SK-N-DZ (cell line): ENCODE measurements at places on chromosomes 7 and 10.
A peak's percentile ranks its signal among the peaks of the same experiment; 100 is the strongest.

DNA sequence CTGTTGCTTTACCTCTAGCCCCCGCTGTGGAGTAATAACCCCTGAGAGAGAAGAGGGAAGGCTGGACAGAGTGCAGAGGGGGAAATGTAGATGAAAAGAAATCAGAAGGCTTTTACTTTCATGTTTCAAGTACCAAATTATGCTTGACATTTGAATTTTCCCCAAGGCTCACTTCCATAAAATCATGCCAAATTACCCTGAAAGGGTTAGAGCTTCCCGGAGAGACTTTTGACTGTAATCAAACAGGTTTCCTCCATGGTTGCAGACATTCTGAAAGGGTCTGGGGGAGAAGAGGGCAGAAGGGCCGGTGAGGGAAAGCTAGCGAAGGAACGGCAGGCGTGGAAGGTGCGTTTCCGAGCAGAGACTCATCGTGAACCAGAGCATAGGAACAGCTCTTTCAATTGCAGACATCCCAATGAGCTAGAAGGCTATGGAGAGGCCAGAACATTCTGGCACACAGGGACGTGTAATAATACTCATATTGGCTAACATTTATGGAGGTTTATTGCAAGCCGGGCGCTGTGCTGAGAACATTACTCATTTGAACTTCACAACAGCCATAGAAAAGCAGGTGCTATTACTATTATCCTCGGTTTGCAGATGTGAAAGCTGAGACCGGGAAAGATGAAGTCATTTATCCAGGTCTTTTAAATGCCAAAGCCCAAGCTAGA lies 620.8 kb upstream of the AUTS2 start:
- DNase-seq, result no peak

GRCh38 chr7:34991938-34992840 lies 45.1 kb downstream of the DPY19L1 start:
- no peak for DNase-seq

DNA sequence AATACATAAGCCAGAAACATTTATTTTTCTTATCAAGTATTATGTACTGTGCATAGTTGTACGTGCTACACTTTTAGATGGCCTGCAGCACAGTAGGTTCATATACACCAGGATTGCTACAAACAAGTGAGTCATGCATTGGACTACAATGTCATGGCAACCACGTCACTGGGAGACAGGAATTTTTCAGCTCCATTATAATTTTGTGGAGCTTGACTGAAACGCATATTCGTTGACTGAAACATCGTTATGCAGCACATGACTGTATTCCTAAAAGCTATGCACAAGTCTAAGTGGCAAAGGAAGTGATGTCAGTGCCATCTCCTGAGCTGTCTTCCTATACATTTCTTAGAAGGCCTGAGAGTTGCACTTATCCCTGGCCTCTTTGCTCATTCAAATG lies 871.8 kb downstream of the IPMK start:
- DNase-seq, result no peak

- DNase-seq, result no peak
These were observed 786.5 kb upstream of the C7orf33 start for GRCh38 chr7:147804032-147804431.

DNA sequence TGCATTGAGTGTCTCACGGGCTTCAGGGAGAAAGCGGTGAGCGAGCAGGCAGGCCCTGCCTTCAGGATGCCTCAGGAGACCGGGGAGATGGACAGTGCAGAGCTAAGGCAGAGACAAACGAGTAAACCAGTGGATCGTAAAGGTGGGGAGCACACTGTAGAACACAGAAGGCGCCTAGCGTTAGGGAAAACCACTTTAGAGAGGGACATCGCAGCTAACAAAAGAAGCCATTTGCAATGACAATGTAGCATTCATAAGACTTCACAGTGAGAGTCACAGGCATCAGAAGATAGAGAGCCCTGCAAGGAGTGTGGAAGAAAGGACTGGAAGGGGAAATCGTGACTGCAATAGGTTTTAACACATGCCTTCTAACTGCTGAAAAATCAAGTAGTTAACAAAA lies 54.9 kb upstream of the TMEM273 start:
- no peak for DNase-seq

DNA sequence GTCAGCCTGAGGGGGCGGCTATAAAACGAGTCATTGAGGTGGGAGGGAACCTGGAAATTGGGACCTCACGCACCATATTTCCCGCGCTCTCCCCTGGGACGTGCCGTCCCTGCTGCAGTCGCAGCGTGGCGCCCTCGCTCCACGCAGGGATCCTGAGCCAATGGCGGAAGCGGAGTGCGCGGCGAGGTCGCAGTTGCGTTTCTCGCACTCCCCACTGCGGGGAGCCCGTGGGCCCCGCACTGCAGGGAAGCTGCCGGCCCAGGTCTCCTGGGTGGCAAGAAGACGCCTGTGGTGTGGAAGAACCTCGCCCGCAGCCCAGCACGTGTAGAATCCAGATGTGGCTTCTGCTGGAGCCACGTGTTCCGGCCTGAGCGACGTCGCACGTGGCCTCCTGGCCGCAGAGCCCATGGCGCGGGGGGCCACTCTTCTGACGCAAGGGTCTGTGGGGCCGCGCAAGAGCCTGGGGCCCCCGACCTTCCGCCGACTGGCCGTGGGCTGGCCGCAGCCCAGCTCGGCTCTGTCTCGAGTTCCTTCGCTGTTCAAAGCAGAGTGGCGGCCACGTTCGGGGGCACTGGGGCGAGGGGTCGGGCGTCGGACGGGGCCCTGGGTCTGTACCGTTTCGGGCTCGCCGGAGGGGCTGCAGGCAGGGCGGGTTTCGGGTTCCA lies 26.4 kb downstream of the HIF1AN start:
- DNase-seq, result peak; percentile 76

DNA sequence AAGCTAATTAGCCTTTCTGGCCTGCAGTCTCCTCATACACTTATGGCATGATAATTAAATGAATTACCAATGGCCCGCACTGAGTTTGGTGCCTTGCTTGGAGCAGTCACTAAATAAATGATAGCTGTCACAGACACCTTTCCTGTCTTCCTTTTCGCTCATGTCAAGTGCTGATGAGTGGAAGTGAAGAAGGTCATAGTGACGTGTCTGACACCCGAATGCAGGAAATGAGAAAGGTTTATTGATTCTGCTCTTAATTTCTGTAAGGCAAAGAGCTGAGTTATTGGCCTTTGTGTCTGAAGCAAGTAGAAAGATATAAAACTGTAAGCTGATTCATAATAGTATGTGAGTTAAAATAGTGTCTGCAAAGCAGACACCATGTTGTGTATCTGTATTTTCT lies 13.2 kb upstream of the ESYT2 start:
- DNase-seq, result no peak

DNA sequence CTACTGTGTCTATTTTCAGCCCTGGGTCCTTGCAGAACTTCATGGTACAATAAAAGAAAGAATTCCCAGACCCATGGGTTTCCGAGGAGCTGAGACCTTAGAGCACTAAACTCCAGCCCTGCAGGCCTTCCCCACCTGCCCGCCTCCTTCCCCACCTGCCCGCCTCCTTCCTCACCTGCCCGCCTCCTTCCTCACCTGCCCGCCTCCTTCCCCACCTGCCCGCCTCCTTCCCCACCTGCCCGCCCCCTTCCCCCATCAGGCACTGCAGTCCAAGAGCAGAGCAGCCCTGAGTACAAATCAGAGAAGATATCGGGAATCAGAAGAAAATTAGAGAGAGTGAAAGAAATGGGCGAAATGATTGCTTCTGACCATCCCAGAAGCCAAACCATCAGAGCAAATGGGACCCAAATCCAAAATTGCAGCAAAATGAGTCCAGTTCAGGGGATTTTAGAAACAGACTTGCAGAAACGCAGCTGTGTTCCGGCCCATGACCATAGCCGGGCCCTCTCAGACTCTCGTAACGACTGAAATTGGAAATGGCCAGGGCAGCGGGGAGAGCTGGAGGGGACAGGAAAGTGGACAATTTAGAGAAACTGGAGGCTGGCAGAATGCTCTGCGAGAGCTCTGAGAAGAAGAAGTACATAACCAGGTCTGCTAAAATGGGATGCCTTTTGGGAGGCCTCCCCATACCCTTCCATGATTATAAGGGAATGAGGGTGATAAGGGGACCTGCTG lies 568.4 kb downstream of the TCERG1L start:
- no peak for DNase-seq

DNA sequence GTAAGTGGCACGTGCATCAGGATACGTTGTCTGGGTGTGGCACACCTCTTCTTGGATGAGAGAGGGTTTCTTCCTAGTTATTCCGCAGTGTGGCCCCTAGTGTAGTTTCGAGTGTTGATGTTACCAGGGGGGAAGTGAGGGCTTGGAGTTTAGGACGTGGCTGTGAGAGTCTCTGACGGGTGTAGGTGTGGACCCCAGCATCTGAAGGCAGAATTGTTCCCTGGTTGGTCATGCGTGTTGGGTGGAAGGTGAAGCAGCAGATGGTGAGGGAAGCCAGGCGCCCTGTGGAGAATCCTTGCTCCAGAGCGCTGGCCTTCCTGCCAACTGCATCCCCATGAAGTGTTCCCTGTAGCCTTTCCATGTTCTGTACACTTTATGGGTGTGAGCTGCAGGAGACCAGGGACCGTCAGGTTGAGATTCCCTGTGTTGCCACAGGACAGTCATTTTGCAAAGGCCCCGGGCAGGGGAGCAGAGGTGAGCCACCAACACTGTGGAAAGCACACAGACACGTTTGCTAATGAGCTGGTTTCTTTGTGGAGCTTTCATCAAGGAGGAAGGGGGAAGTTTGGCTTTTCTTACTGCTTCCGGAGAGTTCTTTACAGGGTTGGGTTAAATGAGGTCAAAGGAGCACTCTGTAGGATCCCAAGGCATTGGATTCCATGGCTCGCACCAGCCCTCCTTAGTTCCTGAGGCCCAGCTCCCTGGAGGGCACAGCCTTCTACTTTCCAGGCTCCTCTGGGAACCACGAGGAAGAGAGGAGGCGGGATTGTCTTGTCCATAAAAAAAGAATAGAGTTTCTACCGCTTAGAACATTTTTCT lies 32.0 kb downstream of the TSPAN14 start:
- DNase-seq, result no peak

DNA sequence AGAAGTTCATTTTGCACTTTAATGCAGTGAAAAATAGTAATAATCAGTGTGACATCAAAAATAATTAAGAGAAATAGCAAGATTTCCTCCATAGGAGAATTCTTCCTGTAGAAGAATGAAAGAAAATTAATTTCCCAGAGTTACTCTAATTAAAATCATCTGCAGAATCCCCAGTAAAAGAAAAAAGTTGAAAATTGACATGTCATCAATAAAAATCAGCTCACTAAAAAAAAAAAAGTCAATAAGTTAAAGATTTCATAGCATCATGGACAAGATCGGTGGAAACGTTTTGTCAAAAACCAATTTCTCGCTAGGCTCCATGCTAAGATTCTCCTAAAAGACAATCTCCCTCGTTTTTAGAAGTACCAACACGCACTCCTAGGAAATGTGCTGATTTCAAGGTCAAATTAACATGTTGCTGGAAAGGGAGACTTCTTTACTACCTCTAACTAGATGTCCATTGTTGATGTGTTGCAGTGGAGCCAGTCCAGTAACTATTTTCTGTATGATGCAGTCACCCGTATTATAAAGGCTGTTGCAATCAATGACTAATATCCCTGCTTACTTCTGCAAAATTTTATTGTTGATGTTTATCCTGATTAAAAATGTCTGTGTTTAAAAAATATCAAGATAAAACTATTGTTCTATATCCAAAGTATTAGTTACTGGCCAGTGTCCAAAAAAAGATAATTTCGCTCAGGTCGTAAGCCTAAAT lies 591.9 kb upstream of the MGMT start:
- no peak for DNase-seq

GRCh38 chr7:106345421-106346166 lies 60.8 kb upstream of the NAMPT start:
- DNase-seq, result no peak
